ENCODE measurements at places on chromosomes 5 and 9.

DNA sequence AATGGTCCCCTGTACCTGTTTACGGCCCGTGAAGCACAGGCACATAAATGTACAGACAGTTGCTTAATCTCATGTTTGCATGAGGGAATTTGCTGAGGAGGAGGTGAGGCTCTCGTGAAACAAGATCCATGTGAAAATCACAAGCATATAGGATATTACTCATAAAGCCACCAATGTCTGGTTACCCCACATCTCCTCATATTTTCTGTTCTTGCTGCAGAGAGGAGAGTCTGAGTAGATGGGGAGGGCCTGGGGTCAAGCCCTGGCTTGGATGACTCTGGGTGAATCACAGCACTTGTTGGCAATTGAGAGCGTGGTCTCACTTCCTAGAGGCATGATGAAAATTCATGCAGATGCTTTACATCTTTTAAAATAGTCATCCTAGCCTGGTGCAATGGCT lies 975 bp downstream of the AGXT2 start:
- DNase-seq = no peak

GRCh38 chr5:148268566-148268965 lies at the start of gene SPINK13:
TSS of gene SPINK13 (plus strand) at chr5:148268794. CDS start at chr5:148270073, 1,279 bp downstream.
- DNase-seq = no peak

DNA sequence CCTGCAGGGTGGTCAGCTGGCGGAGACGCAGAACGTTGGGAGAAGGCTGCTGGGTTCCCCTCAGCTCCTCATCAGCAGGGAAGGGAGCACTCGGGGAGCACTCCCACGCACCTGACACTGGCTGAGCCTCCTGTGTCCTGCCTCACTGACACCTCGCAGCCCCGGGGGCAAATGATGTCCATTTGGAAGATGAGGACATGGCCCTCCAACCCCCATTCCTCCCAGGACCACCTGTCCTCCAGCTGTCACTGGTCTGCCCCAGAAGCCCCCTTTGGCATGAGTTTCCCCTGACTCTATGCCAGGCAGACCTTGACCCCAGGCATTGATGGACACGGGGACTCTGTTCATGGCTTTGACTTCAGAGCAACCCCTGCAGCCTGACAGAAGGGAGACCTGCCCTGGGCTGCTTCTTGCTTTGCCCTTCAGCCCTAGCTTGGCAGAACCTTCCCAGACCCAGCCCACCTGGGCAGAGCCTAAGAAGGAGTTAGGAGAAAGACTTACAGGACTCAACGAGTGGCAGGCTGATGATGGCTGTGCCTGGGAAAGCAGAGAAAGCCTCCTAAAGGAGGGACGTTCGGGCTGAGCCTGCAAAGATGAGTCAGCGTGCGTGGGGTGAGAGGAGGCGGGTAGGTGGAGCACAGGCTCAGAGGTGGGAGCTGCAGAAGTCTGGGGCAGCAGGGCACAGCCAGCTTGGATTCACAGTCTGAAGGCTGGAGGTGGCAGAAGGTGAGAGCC lies 90.6 kb downstream of the LMX1B start:
- DNase-seq = no peak

DNA sequence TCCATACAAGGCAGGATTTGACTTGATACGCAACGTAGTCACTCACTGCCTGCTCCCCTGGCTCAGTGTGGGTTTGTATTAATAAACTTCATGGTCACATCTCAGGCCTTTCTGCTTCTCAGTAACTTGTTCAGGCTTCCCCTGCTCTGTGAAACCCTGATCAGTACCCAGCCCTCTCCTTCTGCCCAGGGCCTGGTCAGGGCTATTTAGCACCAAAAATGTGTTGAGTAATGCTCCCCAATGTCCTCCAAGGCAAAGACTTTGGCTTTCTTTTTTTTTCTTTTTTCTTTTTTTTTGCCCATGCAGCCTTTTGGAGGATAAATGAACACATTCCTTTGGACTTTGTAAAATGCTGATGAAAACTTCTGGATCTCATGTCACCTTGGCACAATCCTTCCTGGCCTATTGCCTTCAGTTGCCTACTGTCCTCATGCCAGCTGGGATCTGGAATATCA lies 399.2 kb upstream of the KLF4 start:
- DNase-seq = no peak

- no peak for DNase-seq
These were observed 29.3 kb upstream of the UHRF2 start for GRCh38 chr9:6383551-6384225.

DNA sequence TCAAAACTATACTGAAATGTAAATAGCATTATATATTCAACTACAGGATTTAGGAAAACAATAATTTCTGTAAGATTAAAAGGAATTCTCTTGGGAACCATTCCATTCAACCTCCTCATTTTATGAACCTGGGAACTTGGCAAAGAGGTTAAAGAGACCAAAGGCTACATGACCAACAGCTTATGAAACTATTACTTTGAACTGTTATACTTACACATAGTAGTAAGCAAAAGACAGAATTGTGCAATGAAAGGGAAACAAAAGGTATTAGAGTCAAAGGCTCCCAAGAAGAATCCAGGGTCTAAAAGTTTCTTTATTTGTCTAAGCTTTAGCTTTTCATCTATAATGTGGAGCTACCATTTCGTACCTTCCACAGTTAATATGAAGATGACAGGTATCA lies 7.2 kb downstream of the C9orf72 start:
- DNase-seq = no peak

DNA sequence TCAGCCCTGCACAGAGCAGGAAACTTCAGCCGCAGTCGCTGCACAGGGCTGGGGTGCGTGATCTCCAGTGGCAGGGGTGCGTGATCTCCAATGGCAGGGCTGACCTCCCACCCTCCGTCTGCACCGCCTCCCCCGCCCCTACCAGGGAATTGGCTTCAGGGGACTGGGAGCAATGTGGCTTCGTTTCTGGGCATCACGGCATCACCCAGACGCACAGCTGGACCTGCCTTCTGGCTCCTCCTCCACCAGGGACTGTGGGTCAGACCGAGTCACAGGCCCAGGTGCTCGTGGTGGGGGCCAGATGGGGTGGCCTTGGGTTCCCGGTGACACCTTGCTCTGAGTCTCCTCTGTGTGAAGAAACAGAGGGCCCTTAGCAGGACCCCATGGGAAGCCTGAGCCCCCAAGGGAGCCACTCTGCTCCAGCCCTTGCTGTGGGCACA lies 51.1 kb downstream of the AHRR start:
- DNase-seq = no peak

- DNase-seq = no peak
These were observed 200.4 kb downstream of the LRRC70 start for GRCh38 chr5:62779010-62779422.

- no peak for DNase-seq
These were observed 4.4 kb upstream of the C9orf153 start for GRCh38 chr9:86263876-86264275.

GRCh38 chr5:13866792-13867191 lies 77.7 kb downstream of the DNAH5 start:
- DNase-seq = no peak

DNA sequence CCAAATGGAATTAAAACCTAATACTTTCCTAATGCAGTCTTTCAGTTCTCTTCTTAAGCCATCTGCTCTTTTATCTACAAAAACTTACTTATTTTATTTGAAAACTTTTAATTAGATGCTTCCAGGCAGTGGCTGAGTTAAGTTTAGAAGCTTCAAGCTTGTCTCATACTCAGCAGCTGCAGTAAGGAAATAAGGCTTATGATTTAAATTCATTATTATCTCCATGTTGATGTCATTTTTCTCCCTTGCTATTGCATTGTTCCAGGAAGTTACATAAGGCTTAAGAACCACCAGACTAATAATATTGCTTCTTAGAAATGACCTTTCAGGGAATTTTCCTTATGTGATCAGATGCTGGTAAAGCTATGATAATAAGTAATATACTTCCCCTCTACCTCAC lies 119.6 kb downstream of the PPP2R2B start:
- DNase-seq = no peak

DNA sequence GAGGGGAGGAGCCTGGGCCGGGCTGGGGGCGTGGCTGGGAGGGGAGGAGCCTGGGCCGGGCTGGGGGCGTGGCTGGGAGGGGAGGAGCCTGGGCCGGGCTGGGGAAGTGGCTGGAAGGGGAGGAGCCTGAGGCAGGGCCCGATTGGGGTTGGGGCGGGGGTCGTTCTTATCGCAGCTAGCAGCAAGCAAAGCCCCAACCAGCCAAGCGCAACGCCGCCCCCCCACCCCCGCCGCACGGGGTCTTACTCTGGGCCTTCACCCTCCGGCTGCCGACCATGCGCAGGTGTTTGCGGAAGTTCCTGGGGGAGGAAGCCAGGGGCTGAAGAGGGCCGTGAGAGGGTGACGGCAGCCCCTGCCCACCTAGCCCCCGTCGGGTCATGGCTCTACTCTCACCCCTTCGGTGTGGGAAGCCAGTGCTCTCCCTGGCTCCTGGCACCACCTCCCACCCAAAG lies 5.0 kb downstream of the NSMF start:
- no peak for DNase-seq

- no peak for DNase-seq
These were observed 49.8 kb downstream of the RASEF start for GRCh38 chr9:83012922-83013838.

DNA sequence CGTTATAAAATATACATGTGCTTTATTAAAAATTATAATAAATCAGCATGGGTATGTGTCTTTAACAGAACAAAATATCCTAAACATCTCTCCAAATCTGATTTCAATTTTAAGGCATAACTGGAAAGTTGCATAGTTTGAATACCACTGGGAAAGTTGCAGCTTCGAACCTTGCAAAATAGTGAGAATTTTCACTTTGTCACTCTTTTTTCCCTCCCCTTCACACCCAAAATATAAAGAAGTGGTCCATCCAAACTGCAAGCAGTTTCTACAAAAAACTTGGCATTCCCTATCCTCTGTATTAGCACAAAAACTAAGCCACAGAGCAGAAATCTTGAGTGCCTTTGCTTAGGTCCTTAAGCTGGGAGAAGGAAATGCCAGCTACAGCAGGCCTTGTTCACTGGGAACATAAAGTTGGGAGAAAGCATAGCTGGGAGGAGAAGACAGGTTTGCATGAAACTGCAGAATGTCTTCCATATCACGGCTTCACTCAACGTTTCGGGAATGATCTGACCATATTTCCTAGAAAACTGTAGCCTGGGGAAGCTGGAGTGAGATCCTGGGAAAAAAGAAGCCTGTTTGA lies 400.3 kb downstream of the EBF1 start:
- no peak for DNase-seq

- DNase-seq = peak; percentile 60
These were observed 62.0 kb downstream of the ANKH start for GRCh38 chr5:14809369-14810155.

DNA sequence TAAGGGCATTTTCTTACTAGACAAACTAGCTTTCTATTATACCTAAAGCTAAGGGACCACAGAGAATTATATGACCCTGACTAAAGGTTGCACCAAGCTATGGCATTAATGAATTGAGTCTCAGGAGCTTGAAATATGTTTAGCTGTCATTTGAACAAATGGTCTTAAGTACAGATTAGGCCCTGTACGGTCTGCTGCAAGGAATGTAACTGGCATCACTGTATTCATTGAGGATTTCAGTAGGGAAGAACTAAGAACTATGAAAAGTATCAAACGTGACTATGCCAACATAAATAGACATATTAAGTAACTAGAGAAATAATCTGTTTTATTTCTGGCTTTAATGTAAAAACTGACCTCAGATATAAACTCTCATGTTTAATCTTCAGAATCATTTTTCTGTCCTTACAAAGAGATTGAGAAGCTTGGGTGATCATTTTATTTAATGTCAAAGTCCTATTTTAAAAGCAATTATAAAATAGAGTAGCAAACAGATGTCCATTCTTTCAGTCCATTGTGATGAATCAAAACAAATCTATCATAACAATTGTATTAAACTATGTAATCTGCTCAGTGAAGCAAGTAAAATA lies 845.9 kb downstream of the MAT2B start:
- DNase-seq = no peak

GRCh38 chr9:69324549-69325401 lies at the start of gene ENTREP1:
TSS of gene ENTREP1 (plus strand) at chr9:69325215. CDS start at chr9:69325310, 95 bp downstream.
- no peak for DNase-seq

GRCh38 chr5:116763987-116764866 lies 189.6 kb upstream of the SEMA6A start:
- DNase-seq = no peak

DNA sequence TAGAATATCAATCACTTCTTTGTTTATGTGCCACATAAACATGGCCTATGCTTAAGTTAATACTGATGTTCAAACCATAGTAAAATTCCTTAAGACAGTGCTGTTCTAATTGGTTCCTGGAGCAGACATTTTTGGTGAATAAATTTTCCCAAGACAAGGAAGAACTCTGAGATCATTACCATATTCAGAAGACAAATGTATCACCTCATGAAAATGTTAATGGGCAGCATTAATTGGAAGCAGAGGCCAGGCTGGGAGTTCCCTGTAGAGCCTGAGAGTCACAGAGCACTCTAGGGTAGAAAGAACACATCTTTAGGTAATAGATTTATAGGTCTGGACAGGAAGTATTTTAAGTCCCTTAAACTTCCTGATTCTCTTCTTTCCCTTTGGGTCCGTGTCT lies 240.2 kb downstream of the MAN2A1 start:
- DNase-seq = no peak

DNA sequence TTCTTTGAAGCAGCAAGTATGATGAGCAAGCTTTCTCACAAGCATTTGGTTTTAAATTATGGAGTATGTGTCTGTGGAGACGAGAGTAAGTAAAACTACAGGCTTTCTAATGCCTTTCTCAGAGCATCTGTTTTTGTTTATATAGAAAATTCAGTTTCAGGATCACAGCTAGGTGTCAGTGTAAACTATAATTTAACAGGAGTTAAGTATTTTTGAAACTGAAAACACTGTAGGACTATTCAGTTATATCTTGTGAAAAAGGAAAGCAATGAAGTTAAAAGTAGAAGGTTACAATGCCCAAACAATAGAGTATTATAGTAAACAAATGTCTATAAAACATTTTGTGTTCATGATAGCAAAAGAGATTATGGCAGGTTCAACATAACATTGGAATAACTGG lies 88.6 kb downstream of the JAK2 start:
- DNase-seq = no peak

GRCh38 chr5:140041099-140041491 lies 2.0 kb downstream of the NRG2 start:
- no peak for DNase-seq

DNA sequence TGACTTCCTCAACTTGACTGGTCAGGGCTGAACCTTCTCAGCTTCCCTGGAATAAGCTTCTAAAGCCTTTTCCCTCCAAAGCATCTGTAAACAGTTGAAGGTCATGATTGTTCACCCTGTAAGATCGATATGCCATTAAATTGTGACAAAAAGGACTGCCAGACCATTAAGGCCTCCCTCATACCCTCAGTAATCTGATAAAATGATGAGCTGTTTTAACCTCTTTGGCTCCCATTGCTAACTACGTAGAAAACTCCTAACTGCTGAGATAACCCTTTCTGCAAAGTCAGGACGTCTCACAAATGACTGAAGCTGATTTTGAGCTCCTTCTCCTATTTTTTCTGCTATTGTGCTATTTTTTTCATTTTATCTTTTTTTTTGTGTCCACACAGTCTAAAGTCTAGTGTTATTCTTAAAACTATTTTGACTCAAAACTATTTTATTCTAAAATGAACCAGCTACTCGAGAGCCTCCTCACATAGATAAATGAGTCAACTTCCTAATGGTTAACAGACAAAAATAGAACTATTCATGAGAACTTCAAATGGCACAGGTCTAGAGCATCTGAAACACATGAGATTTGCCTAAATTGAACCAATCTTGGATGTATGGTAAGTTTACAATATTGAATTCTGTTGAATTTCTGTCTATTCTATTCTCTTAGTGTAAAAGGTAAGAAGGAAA lies 395.6 kb upstream of the TLE4 start:
- DNase-seq = no peak

- no peak for DNase-seq
These were observed 14.4 kb downstream of the EXOC3 start for GRCh38 chr5:457195-457961.

All from thoracic aorta (tissue), 2 donors.